ENCODE measurements at places on chromosomes 12 and 14.
A peak's percentile ranks its signal among the peaks of the same experiment; 100 is the strongest.

- DNase-seq, result no peak
These were observed at the start of gene C14orf180 for GRCh38 chr14:104579507-104579906. C14orf180 (plus strand) TSS chr14:104579764; CDS start chr14:104586431, 6,667 bp downstream.

DNA sequence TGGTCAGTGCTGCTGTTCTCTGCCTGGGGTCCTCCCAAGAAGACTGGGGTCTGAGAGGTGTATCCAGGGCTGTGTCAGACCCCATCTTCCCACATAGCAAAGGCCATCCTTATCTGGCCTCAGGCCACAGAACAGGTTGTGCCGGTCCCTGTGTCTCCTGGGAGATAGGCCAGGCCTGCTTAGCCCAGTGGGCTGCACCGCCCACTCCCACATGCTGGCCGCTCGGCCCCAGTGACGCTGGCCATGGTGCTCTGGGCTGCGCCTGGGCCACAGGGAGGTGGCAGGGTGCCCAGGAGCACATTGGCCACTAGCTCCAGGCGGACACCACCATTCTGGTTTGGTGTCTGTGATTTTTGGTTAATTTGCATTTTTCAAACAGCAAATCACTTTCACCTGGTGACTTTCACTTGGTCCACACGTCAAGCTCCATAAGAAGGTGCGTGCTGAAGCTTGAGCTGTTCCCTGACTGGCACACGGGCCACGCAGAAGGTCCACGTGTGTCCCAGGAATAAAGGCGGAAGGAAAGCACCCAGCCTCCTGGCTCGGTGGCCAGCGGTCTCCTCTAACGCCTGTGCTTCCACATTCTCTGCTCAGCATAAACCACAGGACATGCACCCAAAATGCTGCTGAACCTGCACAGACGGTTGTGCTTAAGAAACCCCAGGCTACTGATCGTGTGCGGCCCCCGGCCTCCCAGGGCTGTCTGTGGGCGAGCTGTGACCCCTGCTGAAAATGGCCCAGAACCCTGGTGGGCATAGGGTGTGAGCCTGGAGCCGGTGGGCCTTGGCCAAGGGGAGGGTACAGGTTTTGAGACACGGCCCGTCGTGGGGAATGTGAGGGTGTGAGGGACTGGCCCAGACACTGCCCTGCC is 4.6 kb downstream of the FBRSL1 start:
- DNase-seq, result no peak

GRCh38 chr12:114684098-114684869 is at the start of gene TBX3:
TBX3 (minus strand) TSS chr12:114684175; CDS start chr12:114683200, 975 bp downstream.
- peak; percentile 94 for DNase-seq

- no peak for DNase-seq
These were observed 84.6 kb downstream of the WNK1 start for GRCh38 chr12:836952-837351.

- no peak for DNase-seq
These were observed 920.5 kb downstream of the NRXN3 start for GRCh38 chr14:79090641-79091180.

GRCh38 chr14:100018054-100018453 is 47.2 kb upstream of the EVL start:
- DNase-seq, result no peak

- no peak for DNase-seq
These were observed 234.8 kb downstream of the PIK3C2G start for GRCh38 chr12:18496156-18496555.

DNA sequence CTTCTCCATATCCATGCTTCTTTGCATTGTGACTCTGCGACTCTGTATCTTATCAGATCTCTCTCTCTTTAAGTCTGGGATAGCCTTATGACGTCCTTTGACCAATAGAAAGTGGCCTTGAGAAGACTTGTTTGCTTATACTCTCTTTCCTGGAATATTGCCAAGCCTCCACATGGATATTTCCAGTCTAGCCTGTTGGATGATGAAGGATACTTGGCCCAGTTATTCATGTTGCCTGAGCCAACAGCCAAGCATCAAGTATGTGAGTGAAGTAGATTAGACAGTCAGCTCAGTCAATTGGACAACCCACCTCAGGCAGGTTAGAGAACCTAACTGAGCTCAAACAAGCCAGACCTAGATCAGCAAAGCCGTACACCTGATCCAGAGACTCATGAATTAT is 864.2 kb upstream of the MGAT4C start:
- no peak for DNase-seq

DNA sequence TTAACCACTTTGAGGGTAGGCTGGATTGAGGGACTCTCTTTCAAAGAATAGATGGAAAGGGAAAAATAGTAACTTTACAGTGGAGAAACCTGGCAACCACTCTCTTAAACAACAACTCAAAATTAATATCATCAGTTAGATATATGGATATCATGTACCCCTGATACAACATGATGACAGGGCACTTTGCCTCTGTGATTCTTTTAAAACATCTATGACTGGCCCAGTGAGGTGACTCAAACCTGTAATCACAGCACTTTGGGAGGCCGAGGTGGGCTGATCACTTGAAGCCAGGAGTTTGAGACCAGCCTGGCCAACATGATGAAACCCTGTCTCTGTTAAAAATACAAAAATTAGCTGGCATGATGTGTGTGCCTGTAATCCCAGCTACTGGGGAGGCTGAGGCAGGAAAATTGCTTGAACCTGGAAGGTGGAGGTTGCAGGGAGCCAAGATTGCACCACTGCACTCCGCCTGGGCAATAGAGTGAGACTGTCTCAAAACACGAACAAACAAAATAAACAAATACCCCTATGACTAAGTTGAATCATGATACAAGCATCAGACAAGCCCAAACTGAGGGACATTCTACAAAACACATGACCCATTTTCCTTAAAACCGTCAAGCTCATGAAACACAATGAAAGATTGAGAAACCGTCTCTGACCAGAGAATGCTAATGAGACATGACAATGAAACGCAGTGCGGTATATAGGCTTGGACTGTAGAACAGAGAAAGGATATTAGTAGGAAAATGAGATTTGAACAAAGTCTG is 26.4 kb upstream of the SLC7A8 start:
- DNase-seq, result no peak

DNA sequence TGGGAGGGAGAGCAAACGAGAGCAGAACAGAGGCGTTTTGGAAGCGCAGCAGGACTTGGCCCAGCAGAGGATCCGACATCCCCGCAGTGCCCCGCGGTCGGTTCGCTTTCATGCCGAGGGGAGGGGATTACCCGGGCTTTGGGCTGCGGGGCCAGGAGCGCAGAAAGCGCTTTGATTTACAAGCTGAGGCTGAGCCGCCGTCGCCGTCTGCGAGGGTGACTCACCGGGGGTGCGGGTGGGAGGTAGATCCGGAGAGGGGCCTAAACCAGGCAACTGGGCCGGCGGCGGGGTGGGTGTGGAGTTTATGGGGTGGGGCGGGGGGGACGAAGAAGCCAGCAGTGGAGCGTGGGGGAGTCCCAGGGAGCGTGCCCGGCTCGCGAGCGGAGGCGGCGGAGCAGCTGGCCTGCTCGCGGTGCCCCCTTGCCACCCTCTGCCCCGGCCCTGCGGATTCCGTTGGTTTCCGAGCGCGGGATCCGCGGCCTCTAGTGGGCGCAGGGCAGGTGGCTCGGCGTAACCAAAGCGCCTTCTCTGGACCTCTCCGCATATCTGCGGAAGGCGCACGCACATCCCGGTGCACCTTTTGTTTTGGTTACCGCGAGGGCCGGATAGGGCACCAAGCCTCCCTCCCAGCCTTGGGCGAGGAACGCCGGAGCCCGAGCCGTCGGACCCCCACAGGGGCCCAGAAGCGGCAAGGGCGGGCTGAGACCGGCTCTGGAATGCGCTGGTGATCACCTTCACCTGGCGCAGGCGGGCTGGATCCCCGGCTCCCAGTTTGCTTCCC is 2.6 kb downstream of the SIX4 start:
- DNase-seq, result no peak

DNA sequence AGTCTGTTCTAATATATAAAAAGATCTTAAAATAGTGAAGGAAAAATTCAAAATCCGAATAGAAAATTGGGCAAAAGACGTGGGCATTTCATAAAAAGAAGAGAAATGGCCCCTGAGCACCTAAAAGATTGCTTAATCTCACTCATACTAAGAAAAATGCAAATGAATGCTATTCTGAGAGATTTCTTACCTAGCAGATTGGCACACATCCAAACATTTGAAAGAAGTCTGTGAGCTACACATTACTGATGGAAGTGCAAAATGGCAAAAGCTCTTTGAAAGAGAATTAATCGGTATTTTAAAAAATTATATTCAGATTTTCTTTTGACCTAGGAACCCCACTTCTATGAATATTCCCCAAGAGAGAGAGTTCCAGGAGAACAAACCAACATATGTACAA is 280.4 kb upstream of the GARIN6 start:
- no peak for DNase-seq

GRCh38 chr12:122866950-122867607 is 28.8 kb downstream of the VPS37B start:
- DNase-seq, result no peak

- DNase-seq, result no peak
These were observed 349.7 kb upstream of the FAR2 start for GRCh38 chr12:28799348-28799747.

GRCh38 chr12:9992296-9992695 is 6.6 kb downstream of the CLEC1B start:
- no peak for DNase-seq

GRCh38 chr14:104688505-104689108 is 811 bp upstream of the INF2 start:
- DNase-seq, result no peak

GRCh38 chr14:23577004-23577681 is 1.4 kb downstream of the JPH4 start:
- no peak for DNase-seq

- DNase-seq, result no peak
These were observed 1340.9 kb upstream of the TMEM132C start for GRCh38 chr12:126926023-126926594.

DNA sequence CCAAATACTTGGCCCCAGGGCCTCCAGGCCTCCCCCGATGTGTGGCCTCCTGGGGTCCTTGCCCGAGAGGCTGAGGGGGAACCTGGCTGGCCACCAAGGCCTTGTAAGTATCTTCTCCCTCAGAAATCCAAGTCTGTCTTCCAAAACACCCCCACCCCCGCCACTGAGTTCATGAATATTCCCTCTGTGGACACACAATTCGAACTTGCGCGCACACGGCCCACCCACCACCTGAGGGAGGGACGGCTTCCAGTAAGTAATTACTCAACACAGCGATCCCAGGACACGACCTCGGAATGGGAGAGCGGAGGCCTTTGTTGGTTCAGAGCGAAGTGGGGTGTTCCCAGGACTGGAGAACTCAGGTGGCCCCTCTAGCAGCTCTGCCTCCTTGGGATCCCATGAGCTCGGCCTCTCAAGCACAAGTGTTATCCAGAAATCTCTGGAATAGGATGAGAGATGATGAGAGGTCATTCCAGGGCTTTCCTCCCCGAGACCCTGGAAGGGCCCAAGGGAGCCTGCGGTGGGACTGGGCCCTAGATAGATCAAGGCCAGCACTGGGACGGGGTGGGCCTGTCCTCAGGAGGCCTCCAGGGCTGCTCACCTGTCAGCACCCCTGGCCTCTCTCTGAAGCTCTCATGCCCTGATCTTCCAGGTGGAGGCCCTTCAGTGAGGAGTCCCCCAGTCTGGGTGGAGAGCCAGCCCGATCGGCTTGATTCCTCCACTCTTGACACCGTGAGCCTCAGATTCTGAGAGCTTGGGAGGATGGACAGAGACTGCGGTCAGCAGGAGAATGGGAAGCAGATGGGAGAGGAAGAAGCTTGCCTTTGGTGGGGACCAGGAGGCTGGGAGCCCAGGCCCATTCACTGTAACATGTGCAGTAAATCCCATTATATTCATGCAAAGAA is 219.0 kb upstream of the RTL1 start:
- DNase-seq, result no peak

GRCh38 chr12:52053536-52054209 is 2.4 kb downstream of the NR4A1 start:
- DNase-seq, result no peak

All from NCI-H1436 treated with DMSO at 0.1 percent for 48 hours (cell line).